ENCODE measurements at places on chromosomes 16 and 17. TPM values are rescaled to one million over a fixed set of nuclear protein-coding genes. Genes with fewer than 3 reads are reported as not detected.

GRCh38 chr17:77414811-77415400 is 274.1 kb downstream of the SEC14L1 start:
- no peak for DNase-seq

- DNase-seq, result no peak
Observed at GRCh38 chr17:29051194-29051593, 8.3 kb downstream of the PIPOX start.

DNA sequence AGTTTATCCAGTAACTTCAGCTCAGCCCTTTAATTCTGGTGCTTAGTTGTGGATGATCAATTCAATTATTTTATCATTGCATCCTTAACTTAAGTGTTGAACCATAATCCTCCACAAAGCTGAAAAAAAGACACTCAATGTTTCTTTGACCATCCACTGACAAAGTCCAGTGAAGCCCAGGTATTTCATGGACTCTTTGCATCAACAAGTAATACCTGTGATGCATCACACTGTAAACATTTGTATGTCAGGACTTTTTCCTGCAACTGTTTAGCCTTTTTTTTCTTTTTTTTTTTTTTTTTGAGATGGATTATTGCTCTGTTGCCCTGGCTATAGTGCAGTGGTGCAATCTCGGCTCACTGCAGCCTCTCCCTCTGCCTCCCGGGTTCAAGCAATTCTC is 6.6 kb upstream of the NFAT5 start:
- DNase-seq, result no peak

GRCh38 chr16:16850274-16850673 is 471.3 kb downstream of the NPIPA7 start:
- no peak for DNase-seq

DNA sequence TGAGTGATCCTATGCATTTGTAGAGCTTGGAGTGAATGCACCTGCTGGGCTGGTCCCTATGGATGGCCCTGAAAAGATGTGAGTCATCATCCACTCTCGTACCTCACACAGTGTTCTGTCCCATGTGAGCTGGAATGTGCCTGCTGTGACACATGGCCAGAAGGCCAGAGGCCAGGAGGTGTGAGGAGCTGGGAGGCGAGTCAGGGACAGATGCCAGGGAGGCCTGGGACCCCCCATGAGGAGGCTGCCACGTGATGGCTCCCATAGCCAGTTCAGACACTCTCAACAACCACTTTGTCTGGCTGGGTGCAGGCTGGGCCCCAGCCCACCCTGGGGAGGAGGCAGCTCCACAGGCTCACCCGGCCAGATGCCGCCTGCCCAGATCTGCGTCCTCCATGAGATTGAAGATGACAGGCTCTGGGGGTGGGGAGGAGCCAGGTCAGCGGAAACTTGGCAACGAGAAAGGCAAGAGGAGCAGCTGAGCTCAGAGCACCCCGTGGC is 168.8 kb downstream of the C16orf78 start:
- no peak for DNase-seq

GRCh38 chr16:23833960-23834685 is 1.7 kb upstream of the PRKCB start:
- DNase-seq, result no peak

DNA sequence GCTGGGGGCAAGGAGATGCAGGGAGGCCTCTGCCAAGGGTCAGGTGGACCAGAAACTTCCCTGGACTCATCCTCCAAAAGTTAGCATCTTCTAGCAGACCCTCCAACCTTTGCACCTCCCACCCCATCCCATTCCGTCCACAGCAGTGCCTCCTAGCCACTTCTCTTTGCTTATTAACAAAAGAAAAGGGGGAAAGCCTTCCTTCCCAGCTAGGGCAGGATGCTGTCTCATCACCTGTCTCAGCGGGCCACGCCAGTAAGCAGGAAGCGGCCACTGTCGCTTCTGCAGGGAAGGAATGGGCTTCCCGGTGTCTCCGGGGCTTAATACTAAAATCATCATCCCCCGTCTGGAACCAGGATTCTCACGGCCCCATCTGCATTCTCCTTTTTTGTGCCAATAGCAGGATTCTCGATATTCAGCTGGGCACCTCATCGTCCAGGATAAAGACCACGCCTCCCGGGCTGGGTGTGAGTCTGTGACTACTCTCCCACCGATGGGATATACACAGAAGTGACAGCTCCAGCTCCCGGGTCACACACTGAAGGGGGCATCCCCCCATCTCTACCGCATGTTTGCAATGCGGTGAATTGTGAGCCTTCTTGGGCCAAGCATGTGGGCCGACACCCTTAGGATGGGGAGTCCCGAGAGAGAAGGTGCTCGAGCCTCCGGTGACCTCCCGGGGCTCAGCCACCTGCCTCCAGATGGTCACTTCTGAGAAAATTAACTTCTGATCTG is 15.5 kb upstream of the RBFOX3 start:
- DNase-seq, result no peak

GRCh38 chr17:55652825-55653224 is 69.8 kb downstream of the TMEM100 start:
- DNase-seq, result no peak

- DNase-seq, result no peak
Observed at GRCh38 chr17:58049533-58049932, 33.7 kb upstream of the DYNLL2 start.

- peak; percentile 36 for DNase-seq
Observed at GRCh38 chr16:3157229-3158025, 22.6 kb downstream of the ZNF213 start.

- peak; percentile 19 for DNase-seq
Observed at GRCh38 chr17:78357177-78357586, 2.7 kb downstream of the SOCS3 start.

GRCh38 chr17:21239680-21240368 is 13.4 kb downstream of the NATD1 start:
- DNase-seq, result no peak

The CACNG3 gene
- not detected for total RNA-seq

The WFIKKN1 gene
- 0.44 TPM for total RNA-seq
